NT2/D1 (cell line): ENCODE measurements at places on chromosomes 3 and 15.

DNA sequence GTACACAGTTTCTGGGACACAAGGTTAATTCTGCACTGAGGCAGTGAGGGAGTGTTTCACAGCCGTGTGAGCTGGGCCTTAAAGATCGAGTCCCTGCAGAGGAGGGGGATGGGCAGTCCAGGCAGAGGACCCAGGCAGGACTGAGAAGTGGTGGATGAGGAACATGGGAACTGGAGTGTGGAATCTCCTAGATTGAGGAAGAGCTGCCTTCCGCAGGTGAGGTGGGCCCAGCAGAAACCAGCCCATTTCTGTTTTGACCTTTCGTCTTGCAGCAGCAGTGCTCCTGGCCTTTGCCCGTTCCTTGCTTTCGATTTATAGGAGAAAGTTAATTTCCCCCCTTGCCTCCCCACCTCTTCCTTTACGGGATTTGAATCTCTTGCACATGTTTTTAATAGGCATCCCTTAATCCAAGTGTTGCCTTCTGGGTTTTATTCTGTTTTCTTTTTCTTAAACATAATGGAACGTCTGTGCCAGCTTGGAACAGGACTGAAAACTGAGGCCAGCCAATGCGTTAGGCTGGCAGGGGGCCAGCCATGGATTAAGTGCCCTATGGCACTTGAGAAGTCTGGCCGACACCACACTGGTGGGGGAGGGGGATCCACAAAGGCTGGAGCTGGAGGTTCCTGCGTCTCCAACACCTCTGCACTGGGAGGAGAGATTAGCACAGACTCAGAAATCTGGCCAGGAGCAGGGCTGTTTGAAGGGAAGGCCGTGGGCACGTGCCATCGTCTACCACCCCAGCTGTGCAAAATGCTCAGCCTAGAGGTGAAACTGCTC is 78.1 kb downstream of the AAGAB start:
- DNase-seq, result no peak

GRCh38 chr3:187850258-187850921 is 105.1 kb upstream of the BCL6 start:
- DNase-seq, result no peak

- DNase-seq, result no peak
Observed at GRCh38 chr3:168422843-168423242, 327.1 kb upstream of the GOLIM4 start.

GRCh38 chr3:76753599-76753998 is 286.3 kb upstream of the ROBO2 start:
- DNase-seq, result no peak

DNA sequence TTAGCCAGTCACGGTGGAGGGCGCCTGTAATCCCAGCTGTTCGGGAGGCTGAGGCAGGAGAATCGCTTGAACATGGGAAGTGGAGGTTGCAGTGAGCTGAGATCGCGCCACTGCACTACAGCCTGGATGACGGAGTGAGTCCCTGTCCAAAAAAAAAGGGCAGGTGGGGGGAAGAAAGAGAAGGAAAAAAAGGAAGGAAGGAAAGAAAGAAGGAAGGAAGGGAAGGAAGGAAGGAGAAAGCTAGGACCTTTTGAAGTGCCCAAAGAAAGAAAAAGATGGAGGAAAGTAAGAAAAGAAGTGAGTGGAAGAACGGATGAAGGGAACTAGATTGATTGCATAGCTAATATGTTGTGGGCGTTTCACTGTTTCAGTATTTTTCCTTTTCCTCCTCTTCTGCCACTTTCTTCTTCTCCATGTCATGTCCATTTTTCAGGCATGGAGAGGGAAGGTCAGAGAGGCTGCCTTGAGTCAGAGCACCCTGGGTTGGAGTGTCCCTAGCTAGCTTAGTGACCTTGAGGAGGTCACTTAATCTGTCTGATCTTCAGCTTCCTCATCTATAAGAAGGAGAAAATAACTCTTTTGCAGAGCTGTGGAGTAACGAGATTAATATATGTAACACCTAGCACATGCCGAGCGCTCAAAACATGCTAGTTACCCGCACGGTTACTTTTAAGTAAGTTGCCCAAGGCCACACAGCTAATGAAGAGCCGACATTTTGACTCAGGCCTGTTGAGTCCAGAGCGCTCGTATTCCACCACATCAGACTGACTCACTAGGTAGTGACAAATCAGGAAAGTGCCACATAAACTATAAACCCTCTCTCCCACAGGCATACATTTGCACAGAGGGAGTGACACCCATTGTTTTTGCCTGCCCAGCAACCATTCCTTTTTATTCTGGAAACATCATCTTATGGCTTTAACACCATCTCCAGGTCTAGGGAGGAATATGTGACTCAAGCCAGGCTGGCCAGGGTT is 42.2 kb downstream of the BHLHE40 start:
- DNase-seq, result no peak
